ENCODE measurements at places on chromosomes 6 and 20. TPM values are rescaled to one million over a fixed set of nuclear protein-coding genes. Genes with fewer than 3 reads are reported as not detected.

GRCh38 chr20:10249048-10249770 is 30.6 kb downstream of the SNAP25 start:
- no peaks in the 10 kb centered on the region for H3K27me3 ChIP-seq
- no peak for DNase-seq
- no peaks in the 10 kb centered on the region for H3K4me1 ChIP-seq
- H3K27ac ChIP-seq, result no peak overlapping the region

The BPIFB4 gene
- total RNA-seq, result 1.1 TPM

The PPP1R14C gene
- 3.4 TPM for total RNA-seq

DNA sequence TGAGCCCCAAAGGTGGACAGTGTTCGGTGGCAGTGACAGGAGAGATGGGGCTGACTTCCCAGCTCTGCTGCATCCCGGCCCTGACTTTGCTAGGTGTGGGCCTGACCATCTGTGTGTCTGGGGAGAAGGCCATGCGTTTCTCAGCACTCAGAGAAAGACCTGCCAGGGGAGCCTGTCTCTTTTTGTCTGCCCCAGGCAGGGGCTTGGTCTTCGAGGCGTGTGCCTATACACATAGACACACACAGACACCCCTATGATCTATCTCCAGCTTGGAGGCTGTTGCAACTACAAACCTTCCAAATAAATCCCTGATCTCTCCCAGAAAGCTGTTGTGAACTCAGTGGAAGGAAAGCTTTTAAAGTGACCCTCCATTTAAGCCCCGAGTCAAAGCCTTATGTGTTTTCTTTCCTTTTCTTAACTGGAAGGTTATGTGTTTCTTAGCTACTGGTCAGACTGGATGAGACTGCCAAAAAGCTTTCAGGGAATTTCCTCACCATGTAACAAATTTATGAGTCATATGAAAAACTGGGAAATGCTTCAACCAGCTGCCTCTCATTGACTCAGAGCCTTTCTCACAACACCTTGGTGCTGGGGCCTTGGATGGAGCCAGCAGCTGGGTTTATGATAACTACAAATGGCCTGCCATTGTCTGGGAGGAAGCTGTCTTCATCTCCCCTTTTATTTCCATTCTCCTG is 102.6 kb downstream of the CDC5L start:
- H3K36me3 ChIP-seq, result no peaks in the 10 kb centered on the region
- peak overlapping the region; percentile 85 for H3K27ac ChIP-seq
- peak; percentile 87 for DNase-seq
- no peaks in the 10 kb centered on the region for H3K27me3 ChIP-seq
- H3K4me1 ChIP-seq, result peaks cover 10% of the 10 kb centered on the region
- no peak overlapping the region for H3K4me3 ChIP-seq

The CTSZ gene
- 93.6 TPM for total RNA-seq

GRCh38 chr6:20737912-20738311 is 203.7 kb downstream of the CDKAL1 start:
- DNase-seq, result no peak
- no peak overlapping the region for H3K4me3 ChIP-seq
- H3K27ac ChIP-seq, result no peak overlapping the region
- no peaks in the 10 kb centered on the region for H3K27me3 ChIP-seq
- H3K4me1 ChIP-seq, result no peaks in the 10 kb centered on the region

GRCh38 chr20:12555369-12555768 is 453.4 kb upstream of the SPTLC3 start:
- H3K4me1 ChIP-seq, result no peaks in the 10 kb centered on the region
- H3K36me3 ChIP-seq, result no peaks in the 10 kb centered on the region
- no peak overlapping the region for H3K4me3 ChIP-seq
- no peak for DNase-seq
- peaks cover under 1% of the 10 kb centered on the region for H3K27me3 ChIP-seq
- no peak overlapping the region for H3K27ac ChIP-seq

DNA sequence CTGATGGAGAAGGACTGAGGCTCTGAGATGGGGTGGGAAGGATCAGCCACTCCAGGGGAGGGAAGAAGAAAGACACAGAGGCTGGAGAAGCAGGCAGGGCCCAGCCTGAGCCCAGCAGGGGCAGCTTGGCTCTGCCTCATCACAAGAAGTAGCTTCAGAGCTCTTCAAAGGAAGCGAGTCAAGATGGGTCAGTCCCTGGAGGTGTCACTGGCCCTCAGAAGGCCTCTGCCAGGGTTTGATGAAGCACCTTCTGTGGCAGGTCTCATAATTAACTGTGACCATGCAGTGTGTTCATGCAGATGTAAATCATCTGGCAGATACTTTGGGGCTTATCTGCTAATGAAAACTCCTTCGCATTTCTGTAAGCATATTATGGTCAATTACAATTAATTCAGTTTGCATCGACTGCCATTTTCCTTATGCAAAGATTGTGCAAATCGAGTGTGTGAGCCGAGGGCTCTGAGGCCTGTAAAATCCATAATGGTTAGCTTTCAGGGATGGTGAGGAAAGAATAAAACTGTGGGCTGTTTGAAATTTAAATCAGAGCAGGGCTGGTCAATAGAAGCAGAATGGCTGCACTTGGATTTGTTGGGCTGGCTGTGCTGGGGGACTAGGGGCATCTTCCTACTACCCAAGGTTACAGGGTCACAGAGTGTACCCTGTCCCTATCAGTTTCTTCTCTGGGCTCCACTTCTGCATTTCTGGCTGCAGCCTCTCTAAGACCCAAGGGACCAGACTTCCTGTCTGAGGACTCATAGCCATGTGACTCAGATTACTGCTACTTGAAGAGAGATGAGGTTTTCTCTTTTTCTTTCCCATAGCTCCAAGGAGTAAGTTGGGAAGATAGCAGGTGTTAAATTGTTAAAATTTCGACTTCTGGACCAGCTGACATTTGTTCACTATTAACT is 376.6 kb downstream of the DHX35 start:
- no peaks in the 10 kb centered on the region for H3K36me3 ChIP-seq
- no peak overlapping the region for H3K27ac ChIP-seq
- no peaks in the 10 kb centered on the region for H3K4me1 ChIP-seq
- no peaks in the 10 kb centered on the region for H3K27me3 ChIP-seq
- no peak overlapping the region for H3K4me3 ChIP-seq

The E2F3 gene
- total RNA-seq, result 3.7 TPM

The BPIFB1 gene
- total RNA-seq, result 2.1 TPM

All from prostate gland (tissue), 2 donors.